ENCODE measurements at places on chromosomes 6 and 20.

- DNase-seq, result no peak
Observed at GRCh38 chr6:57298741-57299140, 18.7 kb upstream of the PRIM2 start.

DNA sequence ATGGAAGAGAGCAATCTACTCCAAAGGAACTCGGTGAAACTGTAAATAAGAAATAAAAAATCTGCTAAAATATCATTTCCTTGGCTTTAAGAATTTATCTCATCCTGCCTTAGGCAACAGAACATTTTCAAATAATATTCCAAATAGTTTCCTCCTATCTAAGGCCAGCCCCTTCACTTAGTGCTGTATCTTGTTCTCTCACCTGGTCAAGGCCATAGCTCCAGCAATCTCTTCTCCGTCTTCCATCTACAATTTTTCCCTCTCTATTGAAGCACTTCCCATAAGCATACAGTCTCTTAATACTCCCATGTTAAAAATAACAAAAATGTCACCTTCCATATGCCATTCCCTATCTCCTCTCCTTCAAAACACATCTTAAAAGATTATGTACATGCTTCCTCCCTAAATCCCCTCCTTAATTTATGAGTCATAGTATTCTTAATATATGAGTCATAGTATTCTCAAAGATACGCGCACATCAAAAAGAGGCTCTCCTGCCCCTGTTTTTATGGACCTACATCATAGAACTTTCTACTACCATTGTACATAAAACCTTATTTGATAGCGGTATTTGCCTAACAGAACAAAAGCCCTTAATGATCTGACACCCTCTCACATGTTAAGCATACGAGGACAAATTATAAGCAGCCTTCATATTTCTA lies 146.9 kb downstream of the PDE10A start:
- DNase-seq, result no peak

GRCh38 chr6:37971266-37971665 lies 151.7 kb downstream of the ZFAND3 start:
- DNase-seq, result no peak

DNA sequence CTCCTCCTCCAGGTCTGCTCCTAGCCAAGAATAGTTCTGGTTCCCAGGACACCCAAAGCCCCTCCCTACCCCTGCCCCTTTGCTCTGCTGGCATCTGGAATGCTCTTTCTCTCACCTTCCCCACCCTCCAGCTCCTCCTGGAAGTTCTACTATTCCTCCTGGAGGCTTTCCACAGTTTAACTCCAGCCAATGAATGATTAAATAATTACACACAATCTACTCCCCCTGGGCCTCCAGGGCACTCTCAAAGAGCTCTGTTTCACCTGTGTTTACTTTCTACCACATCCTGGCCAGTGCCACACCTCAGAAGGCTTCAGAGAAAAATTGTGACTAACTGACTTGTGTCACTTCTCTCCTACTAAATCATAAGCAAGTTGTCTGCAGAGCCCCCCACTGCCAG lies 36.2 kb downstream of the GCM1 start:
- no peak for DNase-seq

DNA sequence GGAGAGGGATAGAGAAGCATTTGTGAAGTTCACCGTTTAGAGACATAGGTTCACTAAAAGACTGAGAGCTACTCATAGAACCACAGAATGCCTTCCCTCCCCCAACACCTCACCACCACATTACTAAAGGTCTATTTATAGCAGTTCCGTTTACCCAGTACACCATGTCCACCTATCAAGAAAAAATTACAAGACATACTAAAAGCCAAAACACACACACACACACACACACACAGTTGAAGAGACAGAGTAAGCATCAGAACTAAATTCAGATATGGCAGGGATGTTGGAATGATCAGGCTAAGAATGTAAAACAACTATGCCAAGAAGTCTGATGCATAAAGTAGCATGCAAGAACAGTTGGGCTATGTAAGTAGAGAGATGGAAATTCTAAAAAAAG lies 52.3 kb downstream of the SLC22A3 start:
- DNase-seq, result peak; percentile 30

- no peak for DNase-seq
Observed at GRCh38 chr6:56505512-56506260, 137.0 kb downstream of the DST start.

Measured in thoracic aorta (tissue), 2 donors.